GM06990 (cell line): ENCODE measurements at places on chromosomes 12 and 14.
A peak's percentile ranks its signal among the peaks of the same experiment; 100 is the strongest.

DNA sequence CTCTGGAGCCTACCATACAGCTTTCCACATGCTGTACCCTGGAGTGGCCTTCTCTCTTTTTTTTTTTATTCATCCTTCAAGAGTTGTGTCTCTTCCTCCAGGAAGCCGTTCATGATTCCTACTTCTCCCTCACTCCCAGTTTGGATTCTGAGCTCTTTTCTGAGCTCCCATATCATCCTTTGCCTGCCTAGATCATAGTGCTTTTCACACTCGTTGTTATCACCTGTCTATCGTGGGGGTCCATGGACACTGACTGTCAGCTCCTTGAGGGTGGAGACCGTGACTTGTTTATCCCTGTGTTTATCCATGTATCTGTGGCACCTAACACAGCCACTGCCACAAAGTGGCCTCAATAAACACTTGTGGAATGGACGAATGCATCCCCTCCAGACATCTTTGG lies 7.0 kb downstream of the AK7 start:
- no peak for DNase-seq

DNA sequence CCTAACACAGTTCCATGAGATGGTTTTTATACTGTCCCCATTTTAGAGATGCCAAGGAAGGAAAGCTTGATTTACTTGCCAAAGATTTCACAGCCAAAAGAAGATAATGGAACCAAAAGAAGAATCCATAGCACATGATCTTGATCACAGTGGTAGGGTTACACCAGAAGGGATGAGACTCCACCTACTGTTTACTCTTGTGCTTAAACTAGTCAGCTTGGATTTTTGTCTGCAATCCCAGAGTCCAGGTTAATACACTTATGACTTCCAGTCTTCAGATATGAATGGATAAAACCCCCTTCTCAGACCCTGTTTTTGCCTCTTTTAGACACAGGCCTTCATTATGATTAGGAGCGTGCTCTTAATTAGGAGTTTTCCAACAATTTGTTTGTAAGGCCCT lies 454.2 kb downstream of the AEBP2 start:
- no peak for DNase-seq

- no peak for DNase-seq
Measured at GRCh38 chr14:101351146-101351545, 210.1 kb upstream of the DIO3 start.

- no peak for DNase-seq
Measured at GRCh38 chr14:100341301-100342031, 18.3 kb downstream of the SLC25A47 start.

DNA sequence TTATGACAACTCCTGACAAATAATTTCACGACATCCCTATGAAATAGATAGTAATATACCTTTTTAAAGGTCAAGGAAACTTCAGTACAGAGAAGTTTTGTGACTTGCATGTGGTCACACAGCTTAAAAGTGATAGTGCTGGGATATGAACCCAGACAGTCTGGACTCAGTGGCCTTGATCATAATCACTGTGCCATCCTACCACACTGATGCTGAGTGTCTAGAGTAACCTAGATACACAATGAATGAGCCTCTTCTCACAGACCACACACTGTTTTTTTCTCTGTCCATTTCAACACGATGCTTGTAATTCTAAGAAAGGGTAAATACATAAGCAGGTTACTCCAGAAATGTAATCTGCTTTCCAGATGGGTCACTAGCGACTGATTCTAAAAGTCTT lies 88.2 kb downstream of the SYNE2 start:
- no peak for DNase-seq

DNA sequence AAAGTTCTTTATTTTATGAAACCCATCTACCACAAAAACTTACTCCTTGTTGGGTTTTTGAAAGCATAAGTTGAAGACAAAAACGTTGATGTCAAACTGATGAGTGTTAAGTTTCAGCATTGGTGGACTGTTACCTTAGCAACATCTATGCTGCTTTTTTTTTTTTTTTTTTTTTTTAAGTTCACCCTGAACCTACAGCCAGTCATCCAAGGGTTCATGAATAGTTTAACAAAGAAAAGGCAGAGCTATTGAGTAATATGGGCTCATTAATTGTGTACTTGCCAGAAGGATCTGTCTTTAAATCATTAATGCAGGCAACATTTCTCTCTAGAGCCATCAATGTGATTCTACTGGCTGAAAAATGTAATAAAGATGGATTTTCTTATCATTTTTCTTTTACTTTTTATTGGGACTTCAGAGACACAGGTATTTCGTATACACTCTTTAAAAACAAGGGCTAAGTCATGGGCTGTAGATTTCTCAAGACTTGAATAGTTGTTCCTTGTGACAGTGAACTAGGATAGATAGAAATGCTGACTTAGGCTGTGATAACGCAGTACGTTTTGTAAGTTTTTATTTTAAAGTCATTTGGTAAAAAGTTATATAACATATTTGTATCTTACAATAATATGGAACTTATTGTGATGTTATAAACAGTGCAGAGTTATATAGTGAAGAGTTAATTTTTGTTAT lies at the start of gene PTPRQ:
Gene PTPRQ, plus strand, starts transcription at position 262 of the 693 bp plus-strand sequence. Its CDS starts 111 bp downstream, at position 373.
- no peak for DNase-seq

DNA sequence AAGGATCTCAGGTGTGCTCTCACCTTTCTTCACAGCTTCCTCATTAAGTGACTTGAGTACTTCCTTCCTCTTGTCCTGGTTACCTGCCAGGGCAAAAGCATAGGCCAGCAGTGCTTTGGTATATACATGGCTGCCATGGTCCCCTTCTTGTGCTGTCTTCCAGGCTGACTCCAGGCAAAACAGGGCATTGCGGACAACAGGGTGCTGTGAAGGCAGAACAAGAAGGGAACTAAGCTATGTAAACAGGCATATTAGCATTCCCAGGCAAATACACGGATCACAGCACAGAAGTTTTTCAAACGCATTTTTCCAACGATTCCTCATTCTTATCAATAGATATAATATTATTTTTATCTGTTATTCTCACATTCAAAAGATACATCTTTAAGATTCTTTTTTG lies 39.0 kb downstream of the A2M start:
- no peak for DNase-seq

DNA sequence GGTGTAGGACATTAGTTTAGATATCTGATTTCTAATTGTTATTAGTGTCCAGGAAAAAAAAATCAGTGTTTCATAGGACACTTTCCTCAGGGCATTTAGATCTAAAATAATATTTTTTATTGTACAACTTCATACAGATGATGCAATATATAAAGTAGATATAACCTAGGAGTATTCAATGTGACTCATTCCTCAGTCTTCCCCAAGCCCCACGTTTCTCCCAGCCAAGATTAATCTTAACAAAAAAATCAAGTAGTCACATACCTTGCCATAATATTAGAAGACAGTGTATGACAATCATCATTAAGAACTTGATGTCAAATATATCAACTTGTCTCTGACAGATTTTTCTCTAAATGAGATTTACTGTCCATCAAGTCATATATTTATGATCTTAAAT lies 37.1 kb downstream of the PPFIA2 start:
- no peak for DNase-seq

- no peak for DNase-seq
Measured at GRCh38 chr14:89779707-89780106, 174.8 kb downstream of the EFCAB11 start.

DNA sequence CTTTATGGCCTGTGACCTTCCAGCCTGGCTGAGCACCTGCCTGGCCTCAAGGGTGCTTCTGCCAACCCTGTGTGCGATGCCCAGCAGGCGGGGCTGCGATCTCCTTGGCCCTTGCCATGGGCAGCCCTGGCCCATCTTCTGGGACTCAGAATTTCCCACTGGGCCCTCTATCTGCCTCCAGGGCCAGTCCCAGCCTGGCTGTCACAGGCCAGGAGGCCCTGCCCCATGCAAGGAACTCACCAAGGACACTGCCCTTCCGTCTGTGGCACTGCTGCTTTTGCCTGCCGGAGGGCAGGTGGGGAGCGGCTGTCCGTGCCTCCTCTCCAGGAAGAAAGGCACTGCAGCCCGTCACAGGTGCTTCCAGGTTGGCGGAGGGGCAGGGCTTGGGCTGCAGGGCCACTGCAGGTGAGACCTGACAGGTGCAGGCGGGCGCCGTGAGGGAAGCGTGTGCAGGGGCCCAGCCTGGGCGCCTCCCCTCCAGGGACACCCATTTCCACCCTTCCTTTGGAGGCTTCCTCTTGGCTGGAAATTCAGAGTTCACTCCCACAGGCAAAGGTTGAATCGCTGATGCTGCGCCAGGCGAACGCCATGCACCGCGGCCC lies 177.8 kb downstream of the KIF26A start:
- no peak for DNase-seq

DNA sequence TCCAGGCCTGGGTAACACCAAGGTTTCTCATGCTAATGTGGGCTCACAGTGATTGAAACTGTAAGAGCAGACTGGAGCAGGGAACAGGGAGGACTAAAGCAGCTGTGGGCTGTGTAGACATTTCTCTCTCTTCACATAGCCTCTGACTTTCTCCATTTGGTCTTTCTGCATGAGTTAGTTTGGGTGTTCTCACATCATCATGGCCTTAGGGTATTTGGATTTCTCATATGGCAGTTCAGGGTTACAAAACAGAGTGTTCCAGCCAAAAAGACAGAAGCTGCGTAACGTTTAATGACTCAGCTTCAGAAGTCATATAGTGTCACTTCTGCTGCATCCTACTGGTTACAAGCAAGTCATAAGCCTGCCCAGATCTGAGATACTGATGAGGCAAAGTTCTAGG lies 52.0 kb upstream of the OSBPL8 start:
- no peak for DNase-seq

GRCh38 chr12:2902272-2902880 lies 11.7 kb downstream of the TULP3 start:
- DNase-seq, result no peak

DNA sequence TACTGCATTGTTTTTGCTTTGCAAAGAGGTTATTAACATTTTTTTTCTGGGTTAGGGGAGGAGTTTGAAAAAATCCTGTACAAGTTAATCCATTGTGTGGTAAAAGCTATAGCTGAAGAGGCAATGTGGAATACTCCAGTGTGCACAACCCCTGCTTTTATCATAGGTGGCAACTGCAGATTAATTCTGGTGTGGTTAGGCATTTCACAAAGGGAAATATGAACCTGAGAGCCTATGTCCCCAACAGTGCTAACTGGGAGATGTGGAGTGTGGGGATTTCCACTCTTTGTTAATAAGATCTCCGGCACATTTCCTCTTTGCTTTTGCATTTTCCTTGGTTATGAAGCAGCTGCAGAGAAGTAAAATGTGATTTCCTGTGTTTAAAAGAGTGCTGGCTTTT lies 33.6 kb downstream of the PRORP start:
- DNase-seq, result peak; percentile 22

DNA sequence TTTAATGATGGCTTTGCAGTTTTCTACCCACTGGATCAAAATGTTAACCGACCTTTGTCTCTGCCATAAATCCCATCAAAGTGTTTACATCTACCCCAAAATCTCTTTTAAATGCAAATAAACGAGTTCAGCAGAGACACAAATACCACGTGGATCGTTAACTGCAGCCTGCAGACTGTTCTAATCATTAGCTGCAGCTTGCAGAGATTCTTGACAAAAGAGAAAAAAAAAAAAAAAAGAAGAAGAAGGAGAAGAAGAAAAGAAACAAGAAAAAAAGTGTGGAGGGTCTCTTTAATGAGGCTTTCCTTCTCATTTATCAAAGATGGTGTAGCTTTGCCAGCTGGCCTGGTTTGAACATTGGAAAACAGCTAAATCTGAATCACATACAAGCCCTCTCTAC lies 275.7 kb downstream of the NEDD1 start:
- DNase-seq, result no peak

GRCh38 chr12:89661706-89662330 lies 46.8 kb downstream of the ATP2B1 start:
- no peak for DNase-seq

DNA sequence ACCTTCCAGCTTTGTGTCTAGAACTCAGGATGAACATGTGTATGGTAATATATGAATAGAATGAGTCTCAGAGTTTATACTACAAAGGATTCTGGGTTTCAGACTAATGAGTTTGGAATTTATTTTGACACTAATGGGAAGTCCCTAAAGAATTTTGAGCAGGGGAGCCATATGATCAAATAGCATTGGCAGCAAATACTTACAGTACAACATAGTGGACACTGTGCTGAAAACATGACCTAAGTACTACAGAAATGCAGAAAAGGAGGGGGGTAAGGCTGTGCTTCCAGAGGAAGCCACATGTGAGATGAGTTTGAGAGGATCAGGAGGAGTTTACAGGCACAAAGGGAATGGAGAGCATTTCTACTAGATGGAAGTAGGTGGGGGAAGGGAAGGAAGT lies 225.8 kb downstream of the C12orf42 start:
- no peak for DNase-seq

- DNase-seq, result no peak
Measured at GRCh38 chr12:131799828-131800593, 28.2 kb upstream of the MMP17 start.

- no peak for DNase-seq
Measured at GRCh38 chr12:104638218-104638850, 181.6 kb downstream of the CHST11 start.

- no peak for DNase-seq
Measured at GRCh38 chr12:46244997-46245396, 23.8 kb downstream of the SLC38A1 start.

DNA sequence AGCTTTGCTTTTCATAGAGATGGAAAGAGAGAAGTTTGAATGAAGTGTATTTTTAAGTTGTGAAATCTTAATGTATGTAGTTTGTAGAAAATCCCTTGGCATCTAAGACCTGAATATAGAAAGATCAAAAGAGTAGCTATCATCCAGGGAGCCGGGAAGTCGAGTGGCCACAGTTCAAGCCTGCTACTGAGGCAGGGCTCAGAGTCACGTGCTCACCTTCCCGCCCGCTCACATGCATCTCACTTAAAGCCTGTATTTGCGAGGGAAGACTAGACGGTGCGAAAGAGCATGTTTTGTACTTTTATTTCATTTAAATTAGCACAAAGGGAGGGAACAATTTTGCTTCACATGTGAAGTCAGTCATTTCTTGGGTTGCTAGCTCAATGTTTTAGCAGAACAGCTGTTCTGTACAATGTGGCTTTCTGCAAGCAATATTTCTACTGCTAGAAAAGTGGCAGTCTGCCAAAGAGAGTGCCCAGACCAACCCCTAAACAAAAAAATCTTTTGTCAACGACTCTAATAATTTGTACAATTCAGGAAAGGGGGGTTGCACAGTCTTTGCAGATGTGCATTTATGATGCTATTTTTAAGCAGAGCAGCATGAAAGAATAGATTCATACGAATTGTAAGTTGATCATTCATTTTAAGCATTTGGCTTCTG lies 290.7 kb downstream of the NPAS3 start:
- no peak for DNase-seq

GRCh38 chr14:92747701-92748258 lies 647 bp downstream of the LGMN start:
- DNase-seq, result no peak

- no peak for DNase-seq
Measured at GRCh38 chr12:31964280-31964679, 5.1 kb downstream of the RESF1 start.
